ENCODE measurements at places on chromosomes 6 and 20.
A peak's percentile ranks its signal among the peaks of the same experiment; 100 is the strongest.

- DNase-seq: no peak
Measured at GRCh38 chr6:101918471-101918870, 525.0 kb downstream of the GRIK2 start.

DNA sequence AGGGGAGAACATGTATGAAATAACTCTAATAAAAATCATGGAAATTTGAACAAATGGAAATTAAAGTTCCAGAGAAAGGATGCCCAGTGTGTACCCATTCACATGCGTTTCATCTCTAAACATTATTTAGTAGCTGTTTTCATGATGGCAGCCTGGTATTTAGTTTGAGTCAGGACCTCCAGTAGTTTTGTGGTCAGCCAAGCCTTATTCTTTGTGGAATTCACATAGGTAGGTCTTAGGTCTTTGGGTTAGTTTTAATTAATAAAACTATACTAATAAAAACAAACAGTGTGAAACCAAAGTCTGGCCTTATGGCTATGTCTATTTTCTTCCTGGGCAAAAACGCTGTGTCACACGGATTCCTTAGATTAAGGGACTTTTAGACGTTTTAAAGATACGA lies 137.8 kb downstream of the FOXC1 start:
- no peak for DNase-seq

DNA sequence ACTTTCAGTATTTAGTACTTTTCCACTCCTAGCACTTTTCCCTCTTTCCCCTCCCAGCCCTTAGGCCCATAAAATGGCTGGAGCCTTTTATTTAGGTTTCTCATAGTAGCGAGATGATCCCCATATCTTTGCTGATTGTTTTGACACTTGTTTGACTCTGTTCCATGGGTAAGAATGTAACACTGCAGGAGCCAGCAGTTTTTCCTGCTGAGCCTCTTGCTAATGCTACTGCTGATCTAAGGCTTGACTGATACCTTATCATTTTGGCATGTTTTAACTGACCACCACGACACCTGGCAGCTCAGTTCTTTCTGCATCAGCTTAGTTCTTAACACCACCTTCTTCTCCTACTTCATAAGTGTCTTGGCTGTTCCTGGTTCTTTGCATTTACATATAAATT lies 29.6 kb downstream of the ZKSCAN8 start:
- no peak for DNase-seq

DNA sequence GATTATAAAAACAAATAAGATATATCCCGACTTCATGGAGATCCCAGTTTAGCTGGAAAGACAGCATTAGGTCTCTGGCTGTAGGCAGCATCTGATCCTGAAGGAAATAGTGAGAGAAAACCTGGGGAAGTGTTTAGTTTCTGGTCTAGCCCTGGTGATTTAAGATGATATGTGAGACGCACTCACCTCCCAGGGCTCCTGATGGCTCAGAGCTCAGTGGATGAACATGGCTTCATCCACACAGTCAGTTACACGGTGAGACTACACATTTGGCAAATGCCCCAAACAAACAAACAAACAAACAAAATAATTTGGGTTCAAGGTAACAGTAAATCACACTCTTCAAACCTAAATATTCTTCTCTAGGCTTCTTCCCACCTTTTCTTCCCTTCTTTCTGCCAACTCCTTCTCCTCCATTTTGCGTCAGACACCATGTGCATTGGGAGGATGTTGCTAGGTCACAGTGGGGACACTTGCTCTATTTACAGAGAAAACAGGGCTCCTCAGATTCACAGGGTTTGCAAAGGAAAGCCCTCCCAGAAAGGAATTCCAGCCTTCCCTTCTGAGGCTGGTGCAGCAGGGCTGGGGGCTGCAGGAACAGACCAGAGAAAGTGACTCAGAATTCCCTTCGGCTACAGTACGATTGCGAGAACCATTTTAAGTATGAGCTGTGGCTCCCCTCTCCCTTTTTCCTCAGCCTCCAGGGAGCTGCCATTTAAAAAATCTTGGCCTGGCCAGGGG lies 59.6 kb upstream of the SALL4 start:
- DNase-seq: no peak

DNA sequence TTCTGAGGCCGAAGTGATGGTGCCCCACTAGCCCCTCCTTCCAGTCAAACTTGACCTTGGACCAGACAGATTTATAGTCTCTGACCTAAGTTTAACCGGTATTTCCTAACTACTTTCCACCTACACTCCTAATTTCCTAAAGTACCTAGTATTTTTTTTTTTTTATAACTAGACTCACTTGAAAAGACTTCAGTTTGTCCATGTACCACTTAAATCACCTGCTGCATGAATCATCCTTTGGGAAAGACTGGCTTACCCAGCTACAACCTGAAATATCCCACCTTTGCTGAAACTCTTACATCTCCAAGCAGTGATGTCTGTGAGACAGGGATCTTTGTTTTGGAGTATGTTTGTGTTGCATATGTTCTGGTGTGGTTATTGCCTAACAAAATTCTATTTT lies 71.1 kb downstream of the ZDHHC14 start:
- no peak for DNase-seq

DNA sequence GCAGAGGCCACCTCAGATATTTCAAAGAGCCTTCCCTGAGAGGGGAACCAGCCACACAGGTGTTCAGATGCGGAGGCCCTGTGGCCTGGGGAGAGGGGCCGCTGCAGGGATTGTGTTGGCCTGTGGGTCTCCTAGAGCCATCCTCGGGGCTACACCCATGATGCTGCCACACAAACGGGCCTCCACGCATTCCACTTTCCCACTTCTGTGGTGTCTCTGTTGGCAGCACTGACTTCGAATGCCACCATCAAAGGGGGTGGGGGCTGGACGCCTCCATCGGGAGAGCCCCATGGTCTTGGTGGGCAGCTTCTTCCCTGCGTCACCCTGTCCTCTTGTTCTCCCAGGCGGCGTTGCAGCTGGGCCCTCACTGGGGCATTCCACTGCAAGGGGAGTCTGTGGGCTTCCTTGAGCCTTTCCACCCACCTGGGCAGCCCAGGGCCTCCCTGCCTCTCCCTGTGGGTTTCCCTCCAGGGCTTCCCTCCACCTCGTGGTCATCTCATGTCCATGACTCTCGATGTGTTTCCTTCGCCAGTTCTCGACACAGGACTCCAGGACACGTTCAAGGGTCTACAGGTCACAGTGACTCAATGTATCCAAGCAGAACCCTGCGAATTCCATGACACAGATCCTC lies 145.5 kb downstream of the ERMARD start:
- no peak for DNase-seq

DNA sequence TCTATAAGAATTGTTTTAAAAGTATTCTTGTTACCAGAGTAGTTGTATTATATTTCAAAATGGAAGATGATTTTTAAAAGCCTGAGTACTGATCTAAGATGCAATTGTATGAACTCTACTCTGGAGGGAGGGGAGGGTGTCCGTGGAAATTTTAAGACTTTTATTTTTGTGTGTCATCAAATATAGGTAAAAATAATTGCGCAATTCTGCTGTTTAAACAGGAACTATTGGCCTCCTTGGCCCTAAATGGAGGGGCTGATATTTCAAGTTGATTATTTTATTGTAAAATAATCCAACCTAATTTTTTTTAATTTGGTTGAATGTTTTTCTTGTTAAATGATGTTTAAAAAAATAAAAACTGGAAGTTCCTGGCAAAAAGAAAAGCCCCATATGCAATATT lies 38.1 kb upstream of the RPP40 start:
- DNase-seq: no peak

DNA sequence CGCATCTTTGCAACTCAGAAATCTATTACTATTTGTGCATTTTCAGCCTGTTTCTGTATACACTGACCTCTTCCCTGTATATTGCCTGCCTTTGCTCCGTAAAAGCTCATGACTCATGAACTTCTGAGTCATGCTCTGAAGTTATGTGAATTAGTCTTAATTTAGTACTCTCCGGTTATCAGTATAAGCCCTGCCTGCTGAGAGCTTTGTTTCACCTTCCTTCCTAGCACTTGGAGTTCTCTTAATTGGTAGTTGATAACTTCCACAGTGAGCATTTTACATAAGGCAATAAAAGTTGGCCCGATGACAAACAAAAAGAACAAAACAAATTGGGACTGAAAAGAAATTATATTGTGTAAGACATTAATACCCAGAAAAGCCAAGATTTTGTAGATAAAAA lies 231.4 kb downstream of the GJA1 start:
- no peak for DNase-seq

GRCh38 chr6:65295812-65296211 lies 411.2 kb downstream of the EYS start:
- no peak for DNase-seq

GRCh38 chr20:18279242-18279641 lies 9.1 kb upstream of the ZNF133 start:
- DNase-seq: no peak

GRCh38 chr20:51529081-51529681 lies 13.3 kb downstream of the NFATC2 start:
- DNase-seq: peak; percentile 18

- no peak for DNase-seq
Measured at GRCh38 chr6:125942672-125943527, 13.7 kb upstream of the HINT3 start.

DNA sequence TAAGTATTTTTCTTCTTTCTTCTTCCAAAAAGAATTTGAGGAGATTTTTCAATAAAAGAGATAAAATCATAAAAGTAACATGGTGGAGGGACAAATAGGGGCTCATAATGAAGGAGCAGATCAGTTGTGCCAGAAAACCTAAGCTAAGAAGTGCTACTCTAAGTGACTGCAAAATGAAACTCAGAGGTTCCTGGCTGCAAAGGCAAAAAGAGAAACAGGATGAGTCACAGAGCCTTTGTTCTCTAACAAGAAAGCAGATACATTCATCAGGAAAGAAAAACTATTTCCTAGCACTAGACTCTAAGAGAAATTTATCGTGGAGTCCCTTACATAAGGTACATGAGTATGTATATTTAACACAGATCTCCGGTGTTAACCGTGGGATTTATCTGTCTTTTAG lies 49.8 kb downstream of the TSHZ2 start:
- DNase-seq: no peak

DNA sequence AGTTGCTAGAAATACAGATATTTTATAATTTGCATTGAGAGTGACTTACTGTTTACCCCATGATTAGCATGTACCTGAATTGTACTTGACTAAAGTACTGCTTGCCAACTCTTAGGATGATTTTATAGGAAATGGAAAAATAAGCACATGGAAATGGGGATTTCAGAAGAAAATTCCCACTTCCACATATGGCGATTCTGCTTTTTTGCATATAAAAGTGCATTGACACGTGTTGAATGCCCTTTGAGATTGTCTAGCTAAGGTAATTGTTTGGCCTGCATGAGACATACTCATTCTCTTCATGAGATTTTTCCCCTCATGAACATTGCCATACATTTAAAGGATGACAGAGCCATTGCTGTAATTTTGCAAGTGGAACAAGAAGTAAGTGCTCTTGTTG lies 10.1 kb downstream of the TAB2 start:
- no peak for DNase-seq

- DNase-seq: no peak
Measured at GRCh38 chr6:170355661-170356060, 49.1 kb downstream of the FAM120B start.
